ENCODE measurements at places on chromosomes 1 and 21.

DNA sequence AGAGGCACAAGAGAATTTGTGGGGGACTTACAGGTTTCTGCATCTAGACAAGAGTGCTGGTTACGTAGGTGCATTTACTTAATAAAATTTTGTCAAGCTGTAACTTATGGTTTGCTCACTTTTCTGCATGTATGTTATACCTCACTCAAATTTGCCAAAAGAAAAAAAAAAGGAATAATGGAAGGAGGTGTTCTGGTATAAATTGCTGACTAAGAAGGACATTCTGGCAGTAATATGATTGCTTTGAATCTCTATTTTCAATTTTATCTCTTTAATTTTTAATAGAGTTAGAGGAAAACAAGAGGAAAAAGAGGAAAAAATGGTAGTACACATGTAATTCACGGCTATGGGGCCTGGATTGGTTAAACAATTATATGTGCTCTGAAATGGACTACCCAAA is 119.5 kb downstream of the DUSP10 start:
- no peak for DNase-seq

GRCh38 chr1:73911849-73912248 is 286.1 kb downstream of the LRRIQ3 start:
- DNase-seq, result no peak

DNA sequence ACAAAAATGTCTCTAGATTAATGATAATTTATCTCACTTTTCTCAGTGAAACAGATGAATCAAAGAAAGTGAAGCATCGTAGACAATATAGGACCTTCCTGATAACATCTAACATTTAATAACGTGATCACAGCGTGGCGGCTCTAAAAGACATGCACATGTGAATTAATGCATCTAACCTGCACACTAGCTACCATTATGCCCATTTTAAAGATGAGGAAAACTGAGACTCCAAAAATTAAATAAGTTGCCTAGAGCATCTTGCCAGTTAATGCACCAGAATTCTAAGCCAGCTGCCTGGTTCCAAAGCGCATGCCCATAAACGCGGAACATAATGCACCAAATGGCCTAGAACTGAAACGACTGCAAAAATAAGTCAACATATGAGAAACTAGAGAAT is 23.5 kb downstream of the ERG start:
- no peak for DNase-seq

DNA sequence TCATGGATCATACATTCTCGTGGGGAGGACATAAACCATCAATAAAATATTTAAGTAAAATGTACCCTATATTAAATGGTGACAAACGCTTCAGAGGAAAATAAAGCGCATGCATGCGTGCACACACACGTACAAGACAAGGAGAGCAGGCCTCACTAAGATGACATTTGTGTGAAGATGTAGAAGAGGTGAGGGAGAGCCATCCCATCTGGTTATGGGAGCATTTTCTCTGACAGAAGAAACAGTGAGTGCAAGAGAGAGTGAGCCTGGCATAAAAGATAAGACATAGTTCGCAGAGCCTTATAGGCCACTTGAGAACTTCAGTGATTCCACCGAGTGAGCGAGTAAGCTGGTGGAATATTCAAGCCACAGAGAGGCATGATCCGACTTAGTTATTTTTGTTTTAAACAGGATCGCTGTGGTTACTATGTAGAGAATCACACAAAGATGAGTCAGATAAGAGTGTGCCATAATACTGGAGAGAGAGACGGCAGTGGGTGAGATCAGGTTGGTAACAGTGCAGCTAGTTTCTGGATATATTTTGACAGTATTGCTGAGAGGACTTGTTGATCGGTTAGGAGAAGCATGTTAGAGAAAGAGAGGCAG is 624.2 kb downstream of the PLPP3 start:
- DNase-seq, result no peak

DNA sequence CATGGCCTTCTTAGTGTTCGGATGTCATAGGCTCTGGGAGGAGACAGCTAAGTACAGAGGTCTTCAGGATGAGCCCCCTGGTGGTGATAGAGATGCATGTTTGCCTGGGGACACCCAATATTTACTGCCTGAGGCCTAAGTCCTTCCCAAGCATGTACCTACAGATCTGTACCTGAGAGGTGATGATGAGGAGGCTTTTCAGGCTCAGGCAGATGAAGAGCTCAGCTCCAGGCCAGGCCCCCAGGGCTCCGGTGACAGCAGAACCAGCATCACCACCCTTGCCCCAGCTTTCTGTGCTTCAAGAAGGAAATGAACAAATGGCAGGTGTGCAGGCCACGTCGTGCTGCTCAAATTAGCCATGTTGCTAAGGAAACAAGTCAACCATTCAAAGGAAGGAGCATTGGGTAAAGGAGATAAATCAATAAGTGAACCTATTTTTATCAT is 21.1 kb downstream of the CACNA1E start:
- DNase-seq, result no peak

- DNase-seq, result no peak
Observed at GRCh38 chr1:86345042-86345441, 51.1 kb downstream of the ODF2L start.
